ENCODE measurements at places on chromosomes 5 and 9.

GRCh38 chr9:126117158-126117425 is 209.5 kb upstream of the MVB12B start:
- no peak for DNase-seq

DNA sequence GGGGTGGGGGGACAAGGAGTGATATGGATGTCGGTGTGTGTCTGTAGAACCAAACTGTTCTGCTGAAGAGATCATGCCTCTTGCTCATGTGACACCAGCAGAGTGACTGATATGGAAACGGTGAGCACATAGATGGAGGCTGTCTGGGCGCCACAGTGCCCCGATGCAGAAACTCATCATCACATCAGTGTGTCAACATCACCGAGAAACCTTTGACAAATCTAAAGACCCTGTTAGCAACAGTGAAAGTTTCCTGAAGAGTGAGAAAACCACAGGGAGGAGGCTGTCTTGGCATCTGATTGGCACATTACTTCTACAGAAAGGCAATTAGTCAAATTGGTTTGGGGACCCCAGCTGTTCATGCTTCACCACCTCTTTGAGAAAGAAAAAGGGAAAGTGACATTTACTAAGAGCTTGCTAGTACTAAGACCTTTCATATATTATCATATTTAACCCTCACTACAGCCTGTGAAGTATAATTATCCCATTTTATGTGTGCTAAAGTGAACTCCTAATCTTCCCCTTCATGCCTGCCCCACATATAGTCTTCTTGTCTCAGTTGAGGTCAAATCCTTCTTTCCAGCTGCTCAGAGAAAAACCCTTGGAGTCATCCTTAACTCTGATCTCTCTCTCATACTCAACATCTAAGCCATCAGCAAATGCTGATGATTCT is 25.6 kb downstream of the CSF2 start:
- DNase-seq: peak; percentile 58

DNA sequence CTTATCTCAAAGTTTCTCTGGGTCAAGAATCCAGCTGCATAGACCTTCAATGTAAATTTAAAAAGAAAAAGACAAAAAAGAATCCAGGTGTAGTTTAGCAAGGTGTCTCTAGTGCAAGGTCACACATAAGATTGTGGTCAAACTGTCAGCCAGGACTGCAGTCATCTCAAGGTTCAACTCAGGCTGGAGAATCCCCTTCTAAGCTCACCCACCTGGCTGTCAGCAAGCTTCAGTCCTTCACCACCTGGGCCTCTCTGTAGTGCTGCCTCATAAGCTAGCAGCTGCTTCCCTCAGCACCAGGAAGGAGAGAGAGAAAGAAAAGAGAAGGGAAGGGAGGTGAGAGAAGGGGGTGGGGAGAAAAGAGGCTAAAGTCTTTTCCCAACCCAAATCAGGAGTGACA is 146.7 kb downstream of the ACTL7B start:
- no peak for DNase-seq

- DNase-seq: no peak
Measured at GRCh38 chr9:105969636-105970035, 275.3 kb downstream of the TMEM38B start.

DNA sequence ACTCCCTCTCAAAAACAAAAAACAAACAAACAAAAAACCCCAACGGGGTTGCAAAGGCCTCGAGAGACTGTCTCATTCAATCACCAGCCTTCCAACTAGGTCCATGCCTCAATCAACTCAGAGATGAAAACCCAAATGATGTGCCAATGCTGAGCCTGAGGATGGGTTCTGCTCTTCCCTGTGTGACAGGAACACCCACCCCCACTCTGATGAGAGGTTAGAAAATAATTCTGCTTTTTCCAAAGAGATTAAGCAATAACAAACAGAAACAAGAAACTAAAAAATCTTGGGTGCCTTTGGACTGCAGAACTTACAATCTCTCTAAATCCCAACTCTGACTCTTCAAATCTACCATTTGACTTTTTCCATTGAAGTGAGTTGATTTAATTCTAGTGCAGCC is 25.5 kb upstream of the FBP1 start:
- no peak for DNase-seq

DNA sequence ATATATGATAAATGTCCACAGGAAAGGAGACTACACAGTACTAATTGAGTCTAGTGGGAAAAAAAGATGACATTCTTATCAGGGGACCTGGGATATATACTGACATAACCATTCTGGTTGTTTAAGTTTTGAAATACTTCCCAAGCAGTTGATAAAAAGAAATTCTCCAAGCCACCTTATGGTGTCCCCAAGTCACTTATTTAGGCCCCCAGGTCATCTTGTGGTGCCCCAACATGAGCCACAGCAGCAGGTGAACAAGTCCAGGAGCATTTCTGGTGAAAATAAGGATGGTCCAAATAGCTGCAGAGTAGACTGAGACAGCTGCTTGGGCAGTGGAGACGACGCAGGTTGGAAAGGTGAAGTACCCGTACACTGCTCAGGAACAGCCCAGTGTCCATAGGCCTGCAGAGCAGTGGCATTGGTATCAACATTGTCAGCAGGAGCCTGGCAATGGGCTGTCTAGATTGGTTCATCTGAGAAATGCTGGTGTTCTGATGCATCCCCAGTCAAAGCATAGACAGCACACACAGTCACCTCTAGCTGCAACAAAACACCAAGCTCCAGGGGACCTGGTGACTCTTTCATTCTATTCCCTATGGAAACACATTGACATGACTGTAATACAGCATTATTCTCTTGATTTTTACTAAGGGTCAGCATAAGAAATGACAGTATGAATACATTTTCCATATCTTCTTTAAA is 430.6 kb downstream of the NR2F1-AS1 start:
- DNase-seq: no peak

- DNase-seq: no peak
Measured at GRCh38 chr9:133543772-133544467, 9.4 kb downstream of the ADAMTSL2 start.

All from stimulated activated CD4-positive, alpha-beta T cell treated with anti-CD3 and anti-CD28 coated beads, Interleukin-4, amount 100 ng/mL, for 4 hours (primary cell).